ENCODE measurements at places on chromosomes 7 and 10.

DNA sequence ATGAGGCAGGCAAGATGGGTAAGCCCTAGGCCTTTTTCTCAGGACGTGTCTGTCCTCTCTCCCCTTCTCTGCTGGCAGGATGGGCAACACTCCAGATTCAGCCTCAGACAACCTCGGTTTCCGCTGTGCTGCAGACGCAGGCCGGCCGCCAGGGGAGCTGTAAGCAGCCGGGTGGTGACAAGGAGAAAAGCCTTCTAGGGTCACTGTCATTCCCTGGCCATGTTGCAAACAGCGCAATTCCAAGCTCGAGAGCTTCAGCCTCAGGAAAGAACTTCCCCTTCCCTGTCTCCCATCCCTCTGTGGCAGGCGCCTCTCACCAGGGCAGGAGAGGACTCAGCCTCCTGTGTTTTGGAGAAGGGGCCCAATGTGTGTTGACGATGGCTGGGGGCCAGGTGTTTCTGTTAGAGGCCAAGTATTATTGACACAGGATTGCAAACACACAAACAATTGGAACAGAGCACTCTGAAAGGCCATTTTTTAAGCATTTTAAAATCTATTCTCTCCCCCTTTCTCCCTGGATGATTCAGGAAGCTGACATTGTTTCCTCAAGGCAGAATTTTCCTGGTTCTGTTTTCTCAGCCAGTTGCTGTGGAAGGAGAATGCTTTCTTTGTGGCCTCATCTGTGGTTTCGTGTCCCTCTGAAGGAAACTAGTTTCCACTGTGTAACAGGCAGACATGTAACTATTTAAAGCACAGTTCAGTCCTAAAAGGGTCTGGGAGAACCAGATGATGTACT lies 13.1 kb downstream of the PHKG1 start:
- no peak for DNase-seq

GRCh38 chr7:114930829-114931655 lies 9.1 kb downstream of the MDFIC start:
- no peak for DNase-seq

- no peak for DNase-seq
These were observed 6.0 kb downstream of the RFC2 start for GRCh38 chr7:74248156-74248555.

DNA sequence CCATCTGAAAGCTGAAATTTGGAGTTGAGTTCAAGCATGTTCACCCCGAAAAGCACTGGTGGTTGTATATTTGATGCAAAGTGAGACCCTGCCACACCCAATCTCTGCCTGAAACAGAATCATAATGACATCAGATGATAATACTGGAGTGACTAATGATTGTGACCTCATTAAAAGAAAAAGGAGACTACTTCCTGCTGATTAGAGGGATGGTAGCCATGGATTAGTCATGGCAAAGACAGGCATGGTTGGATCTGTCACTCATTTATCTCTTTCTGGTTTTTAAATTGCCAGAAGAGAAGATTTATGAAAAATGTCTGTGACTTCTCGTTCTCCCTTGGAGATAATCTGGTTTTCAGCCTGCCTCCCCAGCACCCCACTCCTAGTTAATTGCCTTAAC lies 101.2 kb downstream of the BAMBI start:
- no peak for DNase-seq

DNA sequence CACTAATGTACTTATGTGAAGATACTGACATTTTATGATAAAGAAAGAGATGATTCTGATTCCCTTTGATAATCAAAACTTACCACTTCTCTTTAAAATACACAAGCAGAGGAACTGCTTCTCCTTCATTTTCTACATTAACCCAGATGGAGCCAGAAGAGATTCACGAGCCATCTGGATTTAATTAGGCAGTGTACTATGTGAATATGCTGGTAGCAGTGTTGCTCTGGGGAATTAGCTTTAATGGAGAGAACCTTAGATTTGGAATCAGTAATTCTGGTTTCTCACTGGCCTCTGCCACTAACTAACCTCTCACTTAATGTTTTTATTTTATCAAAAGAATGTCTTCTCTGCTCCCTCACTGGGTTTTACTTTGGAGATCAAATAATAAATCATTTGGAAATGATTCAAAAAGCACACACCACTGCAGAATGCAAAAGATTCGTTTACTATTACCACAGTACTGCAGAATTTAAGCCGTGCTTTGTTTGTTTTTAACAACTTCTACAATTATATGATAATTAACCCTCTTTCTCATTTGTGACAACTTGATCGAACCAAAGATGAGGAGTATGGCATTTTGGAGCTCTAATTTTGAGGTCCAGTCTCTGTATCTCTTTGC lies 77.5 kb upstream of the PHYHIPL start:
- no peak for DNase-seq

DNA sequence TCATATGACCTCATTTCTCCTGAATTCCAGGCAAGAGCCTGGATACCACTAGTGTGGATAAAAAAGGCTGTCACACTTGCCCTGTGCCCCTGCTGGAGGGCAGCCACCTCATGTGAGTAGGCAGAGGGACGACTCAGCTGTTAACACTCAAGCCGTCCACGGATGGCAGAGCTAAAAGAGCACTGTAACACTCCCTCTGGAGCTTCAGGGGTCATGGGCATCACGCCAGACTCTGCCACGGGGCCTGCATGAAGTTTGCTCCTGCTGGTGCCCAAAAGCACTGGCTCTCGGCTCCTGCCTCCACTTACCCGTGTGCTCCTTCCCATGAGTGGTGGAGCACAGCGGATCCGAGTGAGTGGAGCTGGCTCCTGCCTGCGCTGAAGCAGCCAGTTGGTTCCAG lies 919.8 kb upstream of the C7orf33 start:
- DNase-seq, result no peak

- DNase-seq, result no peak
These were observed 590.6 kb upstream of the C7orf33 start for GRCh38 chr7:147999962-148000361.

GRCh38 chr7:121079425-121080169 lies 91.1 kb downstream of the CPED1 start:
- no peak for DNase-seq

GRCh38 chr10:21990449-21990848 lies 13.1 kb downstream of the DNAJC1 start:
- DNase-seq, result no peak

DNA sequence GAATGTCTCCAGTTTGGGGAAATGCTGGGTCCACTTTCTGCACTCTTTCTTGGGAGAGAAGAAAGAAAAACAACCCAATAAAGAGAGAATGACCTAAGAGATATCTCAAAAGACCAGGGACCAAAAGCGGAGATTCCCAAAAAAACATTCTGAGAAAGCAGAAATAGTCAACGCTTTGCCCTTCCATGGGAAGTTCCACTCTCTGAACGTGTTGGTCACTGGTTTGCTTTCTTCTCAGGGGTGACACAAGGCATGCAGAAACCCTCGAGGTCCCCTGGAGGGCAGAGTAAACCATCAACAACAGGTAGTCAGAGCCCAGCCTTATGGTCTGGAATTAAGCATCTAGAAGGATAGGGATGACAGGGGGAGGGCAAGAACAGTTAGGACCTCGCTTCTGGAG lies 26.2 kb upstream of the AOAH start:
- no peak for DNase-seq

- no peak for DNase-seq
These were observed 52.3 kb upstream of the DPYSL4 start for GRCh38 chr10:132134241-132135052.

GRCh38 chr7:150900675-150901074 lies 48.4 kb downstream of the AOC1 start:
- DNase-seq, result no peak

- DNase-seq, result no peak
These were observed 592.6 kb downstream of the REEP3 start for GRCh38 chr10:64113792-64114191.

All from T-helper 9 cell (primary cell).